ENCODE measurements at places on chromosomes 12 and 14.
A peak's percentile ranks its signal among the peaks of the same experiment; 100 is the strongest.

DNA sequence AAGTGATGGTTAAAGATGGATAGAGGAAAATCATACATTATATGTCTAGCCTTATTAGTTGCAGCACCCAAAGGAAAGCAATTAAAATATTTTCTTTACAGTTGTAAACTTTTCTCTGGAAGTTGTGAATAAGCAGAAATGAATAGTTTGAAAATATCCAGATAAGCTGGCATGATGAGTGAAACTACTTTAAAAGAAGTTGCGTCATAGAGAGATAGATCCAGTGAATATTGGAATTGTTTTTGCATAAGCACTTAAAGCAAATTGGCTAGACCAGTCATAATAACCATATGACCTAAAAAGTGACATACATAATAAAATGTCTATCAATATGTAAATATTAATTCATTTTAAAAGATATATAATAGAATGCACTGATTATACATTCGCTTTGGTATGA lies 132.1 kb downstream of the SOX5 start:
- DNase-seq: no peak

DNA sequence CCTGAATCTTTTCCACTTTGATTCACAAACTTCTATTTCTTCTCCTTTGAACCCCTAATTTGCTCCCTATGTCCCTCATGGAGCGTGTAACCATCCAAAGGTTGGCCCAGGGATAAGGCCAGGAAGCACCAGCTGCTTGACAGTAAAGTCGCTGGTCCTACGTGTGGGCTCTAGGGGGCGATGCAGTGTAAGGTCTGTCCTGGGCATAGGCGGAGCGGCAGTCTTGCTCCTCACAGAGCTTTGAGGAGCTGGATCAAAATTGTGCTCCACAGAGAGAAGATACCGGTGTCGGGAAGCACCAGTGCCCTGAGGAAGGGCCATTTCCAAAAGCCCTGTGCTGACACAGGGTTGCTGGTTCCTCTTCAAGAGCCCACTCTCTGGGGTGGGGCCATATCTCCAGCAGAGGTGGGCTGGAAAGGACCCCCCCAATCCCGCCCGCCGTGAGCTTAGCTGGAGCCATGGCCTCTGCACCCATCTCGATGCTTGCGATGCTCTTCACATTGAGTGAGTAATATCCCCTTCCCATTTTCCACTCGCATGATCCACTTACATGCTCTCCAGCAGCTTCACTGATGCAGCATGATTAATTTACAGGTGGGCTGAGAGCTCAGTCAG lies 49.9 kb upstream of the OR4E1 start:
- DNase-seq: peak; percentile 2

- no peak for DNase-seq
These were observed 71.0 kb downstream of the SLC6A15 start for GRCh38 chr12:84841591-84841990.

DNA sequence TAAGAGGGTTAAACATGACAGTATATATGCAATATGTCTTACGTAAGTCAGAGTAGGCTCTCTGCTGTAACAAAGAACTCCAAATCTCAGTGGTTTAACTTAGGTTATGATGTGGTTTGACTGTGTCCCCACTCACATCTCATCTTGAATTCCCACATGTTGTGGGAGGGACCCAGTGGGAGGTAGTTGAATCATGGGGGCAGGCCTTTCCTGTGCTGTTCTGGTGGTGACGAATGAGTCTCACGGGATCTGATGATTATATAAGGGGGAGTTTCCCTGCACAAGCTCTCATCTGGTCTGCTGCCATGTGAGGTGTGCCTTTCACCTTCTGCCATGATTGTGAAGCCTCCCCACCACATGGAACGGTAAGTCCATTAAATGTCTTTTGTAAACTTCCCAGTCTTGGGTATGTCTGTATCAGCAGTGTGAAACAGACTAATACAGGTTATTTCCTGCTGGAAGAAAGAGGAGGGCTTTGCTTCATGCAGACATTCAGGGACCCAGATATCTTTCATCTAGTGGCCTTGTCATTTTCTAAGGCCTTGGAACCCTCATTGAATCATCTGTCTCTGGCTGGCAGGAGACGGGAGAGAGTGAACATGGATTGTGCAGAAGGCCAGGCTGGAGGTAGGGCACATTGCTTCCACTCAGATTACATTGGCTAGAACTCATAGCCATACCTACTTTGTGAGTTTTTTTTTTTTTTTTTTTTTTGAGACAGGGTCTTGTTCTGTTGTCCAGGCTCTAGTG lies 96.1 kb downstream of the CRADD start:
- no peak for DNase-seq

DNA sequence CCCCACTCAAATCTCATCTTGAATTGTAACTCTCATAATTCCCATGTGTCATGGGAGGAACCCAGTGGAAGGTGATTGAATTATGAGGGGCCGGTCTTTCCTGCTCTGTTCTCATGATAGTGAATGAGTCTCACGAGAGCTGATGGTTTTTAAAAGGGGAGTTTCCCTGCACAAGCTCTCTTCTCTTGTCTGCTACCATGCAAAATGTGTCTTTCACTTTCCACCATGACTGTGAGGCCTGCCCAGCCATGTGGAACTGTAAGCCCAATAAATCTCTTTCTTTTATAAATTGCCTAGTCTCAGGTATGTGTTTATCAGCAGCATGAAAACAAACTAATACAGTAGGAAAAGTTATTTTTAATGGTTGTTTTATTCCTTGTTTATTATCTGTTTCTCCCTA lies 146.0 kb downstream of the FSCB start:
- DNase-seq: no peak

GRCh38 chr14:21384494-21384851 lies 654 bp upstream of the SUPT16H start:
- no peak for DNase-seq

DNA sequence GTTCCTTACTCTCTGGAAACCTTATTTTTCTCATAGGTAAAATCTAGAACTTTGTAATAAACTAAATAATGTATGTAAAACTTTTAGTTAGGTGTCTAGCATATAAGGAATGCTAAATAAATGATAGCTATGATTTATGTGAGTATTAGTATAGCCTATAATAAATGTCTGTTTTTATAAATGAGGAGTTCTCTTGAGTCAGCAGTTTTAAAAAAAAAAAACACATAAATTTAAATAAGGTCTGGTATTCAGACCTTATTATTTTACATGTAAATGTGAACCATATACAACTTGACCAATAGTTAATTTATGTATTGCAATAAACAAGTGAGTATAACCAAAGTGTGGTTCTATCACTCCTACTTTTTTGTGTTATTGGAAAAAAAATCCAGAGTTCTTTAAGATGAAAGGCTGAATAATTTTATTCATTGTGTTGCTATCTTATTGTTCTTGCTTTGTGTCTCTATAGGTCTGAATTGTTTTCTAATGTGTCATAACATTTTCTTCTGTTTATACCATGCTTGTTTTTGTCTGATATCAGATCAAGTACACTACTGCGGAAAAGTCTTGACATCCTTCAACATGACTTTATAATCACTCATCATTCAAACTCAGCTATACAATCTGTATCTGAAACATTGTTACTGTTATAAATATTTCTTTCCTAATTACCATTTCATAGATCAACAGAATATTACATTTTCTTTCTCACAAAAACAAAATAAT lies 115.7 kb downstream of the RASSF9 start:
- DNase-seq: no peak

- peak; percentile 49 for DNase-seq
These were observed 36.1 kb upstream of the LRFN5 start for GRCh38 chr14:41570415-41571155.

- DNase-seq: peak; percentile 81
These were observed at the start of gene SIX6 for GRCh38 chr14:60508707-60509437. TSS of gene SIX6 (plus strand) at chr14:60509146. CDS start at chr14:60509399, 253 bp downstream.

- DNase-seq: no peak
These were observed 64.9 kb downstream of the FBXO34 start for GRCh38 chr14:55336162-55336561.

DNA sequence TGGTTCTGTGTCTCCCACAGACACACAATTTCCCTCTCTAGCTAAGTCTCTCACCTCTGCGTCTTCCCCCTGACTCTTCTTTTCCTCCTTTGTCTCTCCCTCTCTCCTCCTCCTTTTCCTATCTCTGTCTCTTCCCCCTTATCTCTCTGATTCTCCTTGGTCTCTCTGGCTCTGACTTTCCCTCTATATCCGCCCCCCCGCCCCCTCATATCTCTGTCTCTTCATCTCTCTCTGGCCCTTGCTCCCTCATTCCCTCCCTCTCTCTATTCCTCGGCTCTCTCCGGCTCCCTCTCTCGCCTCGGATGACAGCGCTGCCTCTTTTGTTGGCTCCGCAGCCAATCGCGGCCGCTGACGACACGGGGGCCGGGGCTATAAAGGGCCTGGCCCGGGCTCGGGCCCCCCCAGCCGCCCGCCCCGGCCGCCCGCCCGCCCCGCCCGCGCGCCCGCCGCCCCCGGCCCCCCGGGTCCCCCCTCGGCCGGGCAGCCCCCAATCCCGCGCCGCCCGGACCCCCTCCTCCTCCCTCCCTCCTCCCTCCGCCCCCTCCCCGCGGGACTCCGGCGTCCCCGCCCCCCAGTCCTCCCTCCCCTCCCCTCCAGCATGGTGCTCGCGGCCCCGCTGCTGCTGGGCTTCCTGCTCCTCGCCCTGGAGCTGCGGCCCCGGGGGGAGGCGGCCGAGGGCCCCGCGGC lies at the start of gene GDF11:
Gene GDF11 (plus strand): TSS at position 404 of the 687 bp plus-strand sequence. CDS start 195 bp downstream, at position 599.
- peak; percentile 81 for DNase-seq

GRCh38 chr12:87866578-87867292 lies 162.5 kb downstream of the C12orf50 start:
- no peak for DNase-seq

GRCh38 chr14:65373016-65373670 lies 39.4 kb upstream of the FUT8 start:
- no peak for DNase-seq

GRCh38 chr12:130860311-130860710 lies 11.6 kb upstream of the RAN start:
- no peak for DNase-seq
